ENCODE measurements at places on chromosomes 16 and 17.

DNA sequence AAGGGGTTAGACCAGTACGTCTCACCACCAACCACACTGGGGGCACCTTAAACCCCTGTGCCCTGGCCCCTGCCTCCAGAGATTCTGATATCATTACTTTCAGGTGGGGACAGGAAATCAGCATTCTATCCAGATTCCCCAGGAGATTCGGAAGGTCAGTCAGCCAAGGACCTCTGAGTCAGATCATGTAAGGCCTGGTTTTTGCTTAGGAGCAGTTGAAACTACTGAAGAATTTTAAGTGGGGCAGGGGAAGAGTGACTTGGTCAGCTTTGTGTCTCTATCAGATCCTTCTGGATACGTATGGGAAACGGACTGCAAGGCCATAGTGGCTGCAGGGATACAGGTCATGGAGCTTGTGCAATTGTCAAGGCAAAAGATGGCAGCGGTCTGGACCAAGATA is 9.0 kb downstream of the EMP2 start:
- no peak for DNase-seq

- no peak for DNase-seq
These were observed 129.1 kb downstream of the AIPL1 start for GRCh38 chr17:6305613-6306360.

GRCh38 chr16:58086381-58087208 is 42.6 kb downstream of the CFAP20 start:
- no peak for DNase-seq

DNA sequence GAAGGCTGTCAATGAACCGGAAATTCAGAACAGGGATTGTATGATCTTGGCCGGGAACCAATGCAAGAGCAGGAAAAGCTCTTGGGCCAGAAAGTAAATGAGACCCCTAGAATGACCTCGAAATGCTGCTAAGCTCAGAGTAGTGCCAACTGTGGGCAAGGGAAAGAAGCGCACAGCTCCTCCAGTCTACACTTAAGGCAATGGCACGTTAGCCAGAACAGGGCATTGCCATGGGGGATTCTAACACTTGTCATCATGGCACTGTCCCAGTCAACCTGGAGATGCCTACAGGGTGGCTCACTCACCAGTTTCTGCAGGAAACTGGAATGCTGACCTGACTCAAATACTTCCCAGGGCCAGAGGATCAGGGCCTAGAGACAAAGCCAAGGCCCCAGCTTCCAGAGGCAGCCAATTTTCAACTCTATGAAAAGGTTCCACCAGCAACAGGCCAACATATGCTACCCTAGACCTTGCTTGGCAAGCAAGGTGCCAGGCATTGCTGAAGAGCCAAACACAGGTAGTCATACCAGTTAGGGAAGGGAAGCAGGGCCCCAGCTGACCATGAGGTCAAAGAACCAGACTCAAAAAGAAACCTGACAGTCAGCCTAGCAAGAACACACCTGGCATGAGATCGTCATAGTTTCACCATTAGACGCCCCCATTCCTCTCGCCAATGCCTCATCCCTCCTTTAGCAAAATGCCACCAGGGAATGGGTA is 34.9 kb downstream of the ARHGAP17 start:
- DNase-seq: peak; percentile 90

DNA sequence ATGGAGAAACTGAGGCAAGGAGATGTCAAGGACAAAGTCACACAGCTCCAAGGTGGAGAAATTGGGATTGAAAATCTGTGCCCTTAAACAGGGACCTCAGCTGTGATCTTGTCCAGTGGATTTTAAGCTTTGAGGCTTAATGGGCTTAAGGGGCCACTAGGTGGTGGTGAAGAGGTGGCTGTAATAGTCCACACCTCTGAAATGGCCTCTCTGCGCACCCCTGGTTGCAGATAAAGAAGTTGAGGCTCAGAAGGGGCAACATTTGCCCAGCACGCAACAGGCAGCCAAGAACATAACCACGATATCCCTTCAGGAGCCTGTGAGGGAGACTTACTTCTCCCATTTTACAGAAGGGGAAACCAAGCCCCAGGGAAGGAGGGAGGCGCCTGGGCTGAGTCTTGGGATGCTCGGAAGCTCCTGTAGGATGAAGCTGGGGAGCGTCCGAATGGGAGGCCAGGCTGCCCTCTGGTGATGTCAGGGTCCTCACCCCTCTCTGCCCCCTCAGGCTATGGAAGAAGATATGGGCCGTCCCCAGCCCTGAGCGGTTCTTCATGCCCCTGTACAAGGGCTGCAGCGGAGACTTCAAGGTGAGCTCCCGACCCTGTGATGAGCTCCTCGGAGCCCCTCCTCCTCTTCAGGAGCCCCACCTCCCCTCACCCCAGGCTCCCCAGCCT is 43.7 kb downstream of the IL21R start:
- no peak for DNase-seq

Data from kidney tubule cell (primary cell).